ENCODE measurements at places on chromosomes 1 and 21.

GRCh38 chr1:1629430-1630190, 2.4 kb upstream of the MMP23B start:
- DNase-seq: no peak

DNA sequence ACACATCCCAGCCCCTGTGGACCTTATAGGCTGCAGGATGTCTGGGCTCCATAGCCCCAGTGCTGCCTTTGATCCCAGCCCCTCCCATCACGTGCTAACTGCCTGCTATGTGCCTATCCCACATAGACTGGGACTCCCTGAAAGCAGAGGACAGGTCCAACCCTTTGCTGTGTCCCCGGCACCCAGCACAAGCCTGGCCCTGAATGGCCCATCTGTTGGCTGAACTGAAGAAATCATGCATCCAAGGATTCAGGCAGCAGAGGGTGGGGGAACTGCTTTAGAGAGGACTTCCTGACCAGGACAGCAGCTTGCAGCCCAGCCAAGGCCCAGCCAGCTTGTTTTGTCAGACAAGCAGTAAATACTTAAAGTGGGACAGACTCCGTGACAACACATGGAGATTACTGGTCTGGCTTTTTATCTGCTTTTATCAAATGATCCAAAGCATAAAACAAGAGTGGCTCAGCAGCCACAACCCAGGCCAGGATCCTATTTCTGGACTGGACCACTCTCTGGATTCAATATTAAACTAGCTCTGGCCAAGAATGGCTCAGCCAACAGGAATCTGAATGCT, 69.3 kb downstream of the GLIS1 start:
- DNase-seq: no peak

GRCh38 chr1:223763251-223763650, 50.9 kb downstream of the CAPN2 start:
- DNase-seq: no peak

- no peak for DNase-seq
Measured at GRCh38 chr1:7285856-7286454, 485.1 kb upstream of the VAMP3 start.

DNA sequence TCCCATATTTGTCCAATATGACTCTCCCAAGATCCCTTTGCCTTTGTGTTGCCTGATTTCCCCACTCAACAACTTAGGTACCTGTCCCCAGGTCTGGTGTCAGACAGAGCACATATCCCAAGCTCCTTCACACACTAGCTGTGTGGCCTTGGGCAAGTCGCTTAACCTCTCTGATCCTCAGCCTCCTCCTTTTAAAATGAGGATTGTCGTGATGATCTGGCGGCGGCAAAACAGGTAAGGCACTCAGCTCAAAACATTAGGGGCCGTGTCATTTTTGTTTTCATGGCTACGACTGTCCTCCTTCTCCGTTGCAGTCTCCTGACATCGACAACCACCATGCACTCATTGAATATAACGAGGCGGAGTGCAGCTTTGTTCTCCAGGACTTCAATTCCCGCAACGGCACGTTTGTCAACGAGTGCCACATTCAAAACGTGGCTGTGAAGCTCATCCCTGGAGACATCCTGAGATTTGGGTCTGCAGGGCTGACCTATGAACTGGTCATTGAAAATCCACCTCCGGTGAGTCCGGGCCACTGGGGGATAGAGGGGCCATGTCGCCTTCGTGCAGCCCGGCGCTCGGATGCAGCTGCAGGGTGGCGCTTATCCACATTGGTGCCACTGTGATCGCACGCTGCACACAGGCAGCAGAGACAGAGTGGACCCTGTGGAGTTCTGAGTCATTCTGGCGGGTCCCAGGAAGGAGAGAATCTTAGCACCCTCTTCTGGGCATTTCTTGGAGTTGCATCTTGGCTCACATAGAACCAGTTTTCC, 25.2 kb downstream of the FHAD1 start:
- DNase-seq: peak; percentile 51

- no peak for DNase-seq
Measured at GRCh38 chr1:31725134-31725533, 21.3 kb upstream of the COL16A1 start.

- no peak for DNase-seq
Measured at GRCh38 chr21:21007606-21008005, 9.4 kb downstream of the NCAM2 start.

GRCh38 chr1:1432951-1433803, 2.3 kb upstream of the VWA1 start:
- DNase-seq: no peak

- DNase-seq: no peak
Measured at GRCh38 chr1:21335750-21336224, 45.5 kb upstream of the ECE1 start.

GRCh38 chr1:6247651-6248050, 3.7 kb downstream of the HES3 start:
- DNase-seq: no peak

GRCh38 chr1:233675446-233675845, 61.5 kb downstream of the KCNK1 start:
- DNase-seq: no peak
